ENCODE measurements at places on chromosomes 1 and 21.

DNA sequence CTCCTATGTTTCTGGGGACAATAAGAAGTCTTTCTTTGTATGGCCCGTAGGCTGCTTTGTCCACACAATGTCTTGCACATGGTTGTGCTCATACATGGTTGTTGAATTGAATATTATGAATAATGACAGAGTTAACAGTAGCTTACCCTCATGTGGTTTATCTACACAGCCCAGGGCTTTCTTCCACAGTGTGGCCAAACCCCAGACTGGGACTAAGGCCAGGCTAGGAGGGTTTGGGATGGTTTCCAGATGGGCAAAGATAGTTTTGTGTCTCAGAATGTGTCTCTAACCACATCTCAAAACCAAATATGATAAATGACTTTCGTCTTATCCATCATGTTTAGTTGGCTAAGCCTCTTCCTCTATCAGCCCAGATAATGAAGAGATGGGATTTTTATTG, 65.2 kb downstream of the CACNA1E start:
- no peak overlapping the region for H3K27ac ChIP-seq
- no peaks in the 10 kb centered on the region for H3K27me3 ChIP-seq
- no peak for DNase-seq
- no peak overlapping the region for H3K4me3 ChIP-seq
- H3K36me3 ChIP-seq: no peaks in the 10 kb centered on the region

DNA sequence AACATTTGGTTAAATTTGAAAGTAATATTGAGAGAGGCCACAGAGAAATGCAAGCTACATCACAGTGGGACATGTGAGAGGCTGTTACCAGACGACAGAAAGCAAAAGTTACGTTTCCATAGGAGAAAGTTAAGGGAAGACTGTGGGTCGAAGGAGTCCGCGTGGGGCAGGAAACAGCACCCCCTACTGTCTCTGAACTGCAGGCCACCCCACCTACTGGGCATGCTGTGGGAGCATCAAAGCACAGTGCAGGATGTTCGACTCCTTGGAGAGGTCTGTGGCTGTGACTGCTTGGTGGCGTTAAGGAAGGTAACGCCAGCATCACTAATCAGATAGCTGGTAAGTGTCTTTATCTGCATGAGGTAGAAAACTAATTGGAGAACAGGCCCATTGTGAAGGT, 123.9 kb downstream of the PTBP2 start:
- no peak for DNase-seq
- H3K4me1 ChIP-seq: no peaks in the 10 kb centered on the region
- H3K27ac ChIP-seq: no peak overlapping the region
- H3K27me3 ChIP-seq: no peaks in the 10 kb centered on the region
- H3K36me3 ChIP-seq: no peaks in the 10 kb centered on the region

DNA sequence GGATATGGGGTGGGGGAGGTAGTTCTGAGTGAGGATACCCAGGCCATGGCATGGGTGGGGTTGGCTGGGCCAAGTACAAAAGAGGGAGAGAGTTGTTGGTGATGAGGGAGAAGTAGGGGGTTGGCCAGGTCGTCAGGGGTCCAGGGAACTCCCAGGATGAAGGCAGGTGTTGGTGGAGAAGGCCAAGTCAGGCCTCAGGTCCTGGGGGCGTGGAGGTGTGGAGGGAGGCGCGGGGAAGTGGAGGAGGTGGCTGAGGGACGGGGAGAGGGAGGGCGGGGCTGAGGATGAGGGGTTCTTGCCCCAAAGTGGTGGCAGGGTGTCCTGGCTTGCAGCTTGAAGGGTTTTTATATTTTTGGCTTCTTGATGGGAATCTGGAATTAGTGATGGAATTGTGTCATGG, 61.1 kb downstream of the FOXO6 start:
- no peak overlapping the region for H3K27ac ChIP-seq
- H3K27me3 ChIP-seq: no peaks in the 10 kb centered on the region
- DNase-seq: no peak
- H3K36me3 ChIP-seq: no peaks in the 10 kb centered on the region
- H3K4me1 ChIP-seq: no peaks in the 10 kb centered on the region

GRCh38 chr1:63931468-63931867, 157.7 kb downstream of the ROR1 start:
- DNase-seq: no peak
- H3K27me3 ChIP-seq: no peaks in the 10 kb centered on the region
- no peaks in the 10 kb centered on the region for H3K4me1 ChIP-seq
- H3K27ac ChIP-seq: no peak overlapping the region
- H3K4me3 ChIP-seq: no peak overlapping the region

- H3K27ac ChIP-seq: no peak within 1 kb of the TSS
- no peak within 1 kb of the TSS for H3K4me3 ChIP-seq
- H3K4me1 ChIP-seq: peaks cover 7% of the 10 kb centered on the region
- DNase-seq: no peak
Measured at GRCh38 chr1:146021622-146022402, at the start of gene HJV. Gene HJV (minus strand): TSS chr1:146021735. CDS start chr1:146020231, 1,504 bp downstream.

DNA sequence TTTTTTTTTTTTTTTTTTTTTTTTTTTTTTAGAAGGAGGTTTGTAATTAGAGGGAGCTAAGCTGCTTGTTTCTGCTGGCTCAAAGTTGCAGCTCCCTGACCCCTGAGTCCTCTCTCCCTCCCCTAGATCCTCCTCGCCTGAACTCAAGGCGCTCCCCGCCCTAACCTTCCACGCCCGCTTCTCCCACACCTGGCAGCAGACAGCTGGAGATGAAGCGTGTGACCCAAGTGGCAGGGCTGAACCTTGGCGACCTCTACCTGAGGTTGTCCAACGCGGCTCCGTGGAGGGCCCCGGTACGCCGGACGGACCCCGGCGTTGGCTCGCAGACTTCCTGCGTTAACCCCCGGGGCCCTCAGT, 795 bp downstream of the NGF start:
- no peaks in the 10 kb centered on the region for H3K27me3 ChIP-seq
- DNase-seq: no peak
- no peak overlapping the region for H3K27ac ChIP-seq
- H3K36me3 ChIP-seq: no peaks in the 10 kb centered on the region
- H3K4me3 ChIP-seq: no peak overlapping the region

- DNase-seq: no peak
- H3K27ac ChIP-seq: no peak overlapping the region
- H3K4me3 ChIP-seq: no peak overlapping the region
Measured at GRCh38 chr1:71193153-71193552, 112.3 kb upstream of the ZRANB2 start.

DNA sequence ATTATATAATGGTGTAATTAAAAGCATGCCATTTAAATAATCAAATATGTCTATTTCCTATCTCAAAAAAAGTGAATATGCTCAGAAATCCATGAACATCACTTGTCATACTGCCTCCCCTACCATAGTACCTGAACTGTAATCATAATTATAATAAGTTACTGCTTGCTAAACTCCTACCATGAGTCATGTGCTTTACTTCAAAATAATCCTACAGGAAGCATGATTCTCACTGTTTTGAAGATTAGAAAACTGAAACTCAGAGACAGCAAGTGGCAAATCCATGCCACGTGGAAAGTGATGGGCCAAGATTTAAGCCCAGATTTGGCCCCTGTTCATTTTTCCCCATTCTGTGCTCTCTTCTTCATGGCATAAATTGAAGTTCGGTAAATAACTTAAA, 5.2 kb downstream of the LRRC7 start:
- H3K4me3 ChIP-seq: no peak overlapping the region
- no peak for DNase-seq
- H3K36me3 ChIP-seq: no peaks in the 10 kb centered on the region
